Neural cell (in vitro differentiated cells): ENCODE measurements at places on chromosomes 13 and 19. TPM values are rescaled to one million over a fixed set of nuclear protein-coding genes. Genes with fewer than 3 reads are reported as not detected.

Gene SIGLEC14
- polyA plus RNA-seq: not detected in 2 replicates

Gene PABPC3
- not detected in 2 replicates for polyA plus RNA-seq

Gene GJB2
- not detected in 2 replicates for polyA plus RNA-seq

Gene FAM124A
- polyA plus RNA-seq: 3.0 and 4.7 TPM in 2 replicates

Gene TEX26
- not detected in 2 replicates for polyA plus RNA-seq

Gene ZNF850
- 0.84 and 1.0 TPM in 2 replicates for polyA plus RNA-seq

Gene SPIB
- polyA plus RNA-seq: not detected in 2 replicates

Gene ZNF418
- 19.7 and 27.6 TPM in 2 replicates for polyA plus RNA-seq

Gene SEMA6B
- polyA plus RNA-seq: 21.6 and 27.1 TPM in 2 replicates

Gene HSPB6
- polyA plus RNA-seq: not detected in 2 replicates

Gene EFNB2
- 52.0 and 53.1 TPM in 2 replicates for polyA plus RNA-seq

Gene MADCAM1
- 0.22 and 1.0 TPM in 2 replicates for polyA plus RNA-seq

Gene DMWD
- 20.4 and 28.5 TPM in 2 replicates for polyA plus RNA-seq

Gene SIAH3
- polyA plus RNA-seq: 4.0 and 4.9 TPM in 2 replicates

Gene SYCN
- not detected in 2 replicates for polyA plus RNA-seq

Gene LTBP4
- polyA plus RNA-seq: 55.6 and 59.7 TPM in 2 replicates
